ENCODE measurements at places on chromosomes 2 and 18.

DNA sequence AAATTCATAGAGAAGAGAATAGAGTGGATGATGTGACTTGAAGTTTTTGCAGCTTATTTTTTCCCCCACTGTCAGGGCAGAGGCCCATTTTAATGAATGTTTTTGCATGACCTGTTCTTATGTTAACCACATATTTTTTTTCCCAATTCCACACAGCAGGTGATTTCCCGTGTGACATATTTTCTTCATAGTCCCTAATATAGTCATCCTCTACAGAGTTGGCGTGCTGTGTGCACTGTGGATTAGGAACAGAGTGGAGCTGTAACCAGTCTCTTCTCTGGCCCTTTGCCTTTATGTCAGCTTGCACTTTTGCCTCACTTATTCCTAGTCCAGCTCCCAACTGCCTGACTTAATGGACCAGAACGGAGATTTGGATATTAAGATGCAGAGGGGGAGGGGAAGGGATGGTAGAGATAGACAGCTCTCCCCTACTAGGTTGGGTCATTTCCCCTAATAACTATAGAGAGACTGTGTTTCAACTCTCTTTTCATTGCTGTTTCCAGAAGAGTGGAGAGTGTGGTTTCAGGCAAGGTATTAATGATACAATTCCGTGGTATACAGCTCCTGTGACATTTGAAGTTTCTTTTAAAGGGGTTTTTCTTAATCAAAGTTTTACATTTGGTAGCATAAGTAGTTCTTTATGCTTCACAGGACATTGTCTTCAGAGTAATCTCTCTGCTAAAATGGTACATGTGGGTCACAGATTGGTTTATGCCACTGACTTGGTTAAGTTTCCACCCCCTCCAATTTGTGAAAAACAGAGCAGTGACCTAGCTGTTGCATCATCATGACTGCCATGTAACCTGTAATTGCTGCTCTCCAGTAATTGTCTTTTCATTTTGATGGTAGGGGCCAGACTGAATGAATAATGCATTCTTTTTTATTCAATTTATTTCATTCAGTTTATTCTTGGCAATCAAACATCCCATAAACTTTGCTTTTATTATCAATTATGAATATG, 161.3 kb downstream of the HAUS1 start:
- DNase-seq = no peak

DNA sequence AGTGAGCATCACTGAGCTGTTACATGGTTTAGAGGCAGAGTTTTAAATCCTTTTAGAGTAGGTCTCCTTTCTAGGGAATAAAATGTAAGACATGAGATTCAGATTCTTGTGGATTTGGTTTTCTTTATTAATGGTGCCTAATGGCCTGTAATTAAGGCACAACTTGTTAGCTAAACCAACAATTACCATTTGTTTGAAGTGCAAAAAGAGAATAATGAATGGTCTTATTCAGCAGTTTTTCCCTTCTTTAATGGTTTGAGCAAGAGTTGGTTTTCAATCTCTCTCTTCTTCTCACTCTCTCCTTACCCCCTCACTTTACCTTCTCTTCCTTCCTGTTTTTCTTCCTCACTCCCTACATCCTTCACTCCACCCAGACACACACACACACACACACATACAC, 312.2 kb upstream of the TRIB2 start:
- DNase-seq = no peak

GRCh38 chr2:33433279-33434235, 42.9 kb upstream of the RASGRP3 start:
- no peak for DNase-seq

GRCh38 chr2:204505488-204505887, 39.8 kb upstream of the PARD3B start:
- DNase-seq = no peak

DNA sequence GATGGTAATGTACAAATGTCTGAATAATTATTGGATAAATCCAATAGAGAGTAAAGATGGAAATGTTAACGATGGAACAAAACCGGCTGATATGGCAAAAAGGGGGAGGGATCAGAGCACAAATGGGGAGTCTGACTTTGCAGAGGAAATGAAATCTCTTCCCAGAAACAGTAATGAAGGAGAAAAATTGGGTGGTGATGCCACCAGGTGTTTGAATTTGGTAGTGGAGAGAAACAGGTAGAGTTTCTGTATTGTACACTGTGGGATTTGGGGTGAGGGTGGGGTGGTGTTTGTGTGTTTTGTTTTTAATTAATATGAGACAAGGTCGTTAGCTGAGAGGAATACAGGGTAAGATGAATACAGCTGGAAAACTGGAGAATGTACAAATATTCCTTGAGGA, 20.4 kb upstream of the XDH start:
- DNase-seq = no peak

- DNase-seq = no peak
Observed at GRCh38 chr2:112149194-112149593, 11.0 kb downstream of the FBLN7 start.

GRCh38 chr2:18544171-18544570, 16.3 kb downstream of the RDH14 start:
- DNase-seq = no peak

- DNase-seq = peak; percentile 17
Observed at GRCh38 chr2:12507295-12507694, 209.4 kb upstream of the TRIB2 start.

DNA sequence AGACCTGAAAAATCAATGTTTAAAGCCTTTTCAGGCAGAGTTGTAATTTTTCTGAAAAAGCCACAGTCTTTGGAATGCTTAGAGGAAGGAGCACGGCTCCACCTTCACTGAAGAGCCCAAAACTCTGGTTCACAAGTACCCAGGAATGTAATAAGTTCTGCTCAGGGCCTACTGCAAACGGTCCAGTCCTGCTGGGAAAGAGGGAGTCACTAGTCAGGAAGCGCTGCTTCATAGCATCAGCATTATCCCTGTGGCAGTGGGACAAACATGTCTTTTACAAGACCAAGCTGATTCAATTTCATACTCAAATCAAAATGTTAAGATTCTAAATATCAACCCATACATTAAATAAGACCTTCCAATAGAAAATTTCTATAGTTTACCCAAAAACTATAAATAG, 152.9 kb upstream of the PGAP1 start:
- no peak for DNase-seq

- no peak for DNase-seq
Observed at GRCh38 chr18:75621818-75622217, 194.3 kb upstream of the SMIM21 start.

DNA sequence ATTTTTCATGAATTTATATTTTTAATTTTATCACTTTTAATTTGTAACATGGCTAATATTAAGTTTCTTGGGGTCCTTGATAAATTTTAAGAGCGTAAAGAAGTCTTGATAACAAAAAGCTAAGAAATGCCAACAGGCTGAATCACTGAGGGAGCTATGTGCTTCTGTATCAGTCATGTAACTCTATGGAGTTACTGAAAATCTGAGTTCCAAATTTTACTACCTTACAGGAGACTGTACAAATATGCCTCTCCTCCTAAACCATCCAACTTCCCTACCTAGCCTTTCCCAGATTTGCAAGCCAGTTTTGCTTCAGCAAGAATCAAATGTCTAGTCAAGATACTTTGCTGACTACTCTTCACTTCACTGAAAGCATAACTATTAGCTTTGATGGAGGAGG, 35.7 kb downstream of the FEZ2 start:
- no peak for DNase-seq

DNA sequence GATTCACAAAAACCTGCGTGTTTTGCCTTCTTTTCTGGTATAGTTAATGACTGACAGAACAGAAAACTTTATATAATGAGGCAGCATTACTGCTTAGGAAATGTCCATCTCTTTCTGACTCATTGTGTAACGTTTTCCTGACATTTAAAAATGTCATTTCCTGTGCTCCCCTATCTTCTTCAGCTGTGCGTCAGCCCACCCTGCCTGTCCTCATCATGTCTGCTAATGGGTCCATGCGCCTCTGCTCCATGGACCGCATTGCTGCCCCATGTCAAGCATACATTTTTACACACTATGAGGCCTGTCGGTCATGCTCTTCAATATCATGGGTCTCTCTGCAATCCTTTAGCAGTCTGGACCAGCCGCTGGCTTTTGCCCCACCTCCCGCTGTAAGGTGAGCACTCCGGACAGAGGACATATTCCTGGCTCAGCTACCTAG, 234.3 kb downstream of the CDCA7 start:
- DNase-seq = no peak
